ENCODE measurements at places on chromosomes 7 and 10. TPM values are rescaled to one million over a fixed set of nuclear protein-coding genes. Genes with fewer than 3 reads are reported as not detected.

DNA sequence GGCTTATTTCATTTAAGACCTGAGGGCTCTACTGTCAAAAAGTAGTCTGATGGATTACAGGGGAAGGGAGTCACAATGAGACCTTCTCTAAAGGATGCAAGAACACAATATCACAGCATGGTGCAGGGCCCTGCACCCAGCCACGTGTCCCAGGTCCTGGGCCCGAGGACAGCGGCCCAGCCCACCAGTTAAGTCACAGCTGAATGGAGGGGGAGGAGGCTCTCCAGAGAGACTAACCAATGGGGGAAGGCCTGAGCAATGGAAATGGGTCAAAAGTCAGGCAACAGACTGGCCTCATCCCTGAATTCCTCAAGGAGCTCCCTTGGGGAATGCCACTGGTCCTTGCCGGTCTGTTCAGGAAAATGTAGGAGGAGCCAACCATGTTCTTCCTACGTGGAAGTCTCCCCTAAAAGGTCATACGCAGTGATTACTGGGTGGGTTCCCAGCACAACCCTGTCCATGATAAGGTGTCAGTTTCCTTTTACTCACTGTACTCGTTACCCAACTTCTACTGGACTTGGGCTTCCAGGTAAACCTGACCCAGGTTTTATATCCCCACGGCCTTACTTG is 28.3 kb downstream of the CCDC3 start:
- no peak for DNase-seq
- H3K27me3 ChIP-seq, result no peaks in the 10 kb centered on the region
- no peaks in the 10 kb centered on the region for H3K36me3 ChIP-seq
- no peaks in the 10 kb centered on the region for H3K4me1 ChIP-seq

DNA sequence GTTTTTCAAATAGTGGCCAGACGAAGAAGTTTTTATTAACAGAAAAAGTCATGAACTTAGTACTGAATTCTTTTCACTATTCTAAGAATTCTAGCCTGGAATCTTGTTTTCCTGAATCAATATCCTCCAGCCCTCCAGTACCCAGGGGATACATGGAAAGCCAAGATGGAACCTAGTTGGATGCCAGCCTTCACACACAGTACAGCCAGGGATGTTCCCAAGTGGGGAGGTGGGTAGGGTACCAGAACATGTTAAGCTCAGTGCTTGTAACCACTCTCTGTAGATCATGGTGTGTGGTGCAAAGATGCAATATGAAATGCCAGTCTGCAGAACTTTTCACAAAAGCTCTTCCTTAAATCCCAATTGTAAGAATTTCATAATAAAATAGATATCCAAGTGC is 128.0 kb downstream of the POU6F2 start:
- no peaks in the 10 kb centered on the region for H3K36me3 ChIP-seq
- H3K4me1 ChIP-seq, result no peaks in the 10 kb centered on the region
- no peak for DNase-seq
- H3K27me3 ChIP-seq, result peaks cover 1% of the 10 kb centered on the region
- H3K27ac ChIP-seq, result no peak overlapping the region

GRCh38 chr10:3294919-3295581 is 122.5 kb upstream of the PITRM1 start:
- H3K4me3 ChIP-seq, result no peak overlapping the region
- no peak for DNase-seq
- H3K27ac ChIP-seq, result no peak overlapping the region
- peaks cover 5% of the 10 kb centered on the region for H3K27me3 ChIP-seq

- no peak within 1 kb of the TSS for H3K4me3 ChIP-seq
- no peak within 1 kb of the TSS for H3K27ac ChIP-seq
- DNase-seq, result no peak
- no peaks in the 10 kb centered on the region for H3K36me3 ChIP-seq
- peaks cover 84% of the 10 kb centered on the region for H3K27me3 ChIP-seq
Measured at GRCh38 chr10:101130984-101131961, at the start of gene TLX1. Gene TLX1 (plus strand): TSS chr10:101131300. CDS start chr10:101131542, 242 bp downstream.

The FRMPD2 gene
- total RNA-seq, result not detected

- H3K36me3 ChIP-seq, result no peaks in the 10 kb centered on the region
- H3K4me3 ChIP-seq, result no peak overlapping the region
- H3K4me1 ChIP-seq, result no peaks in the 10 kb centered on the region
- no peak for DNase-seq
- H3K27ac ChIP-seq, result no peak overlapping the region
- H3K27me3 ChIP-seq, result no peaks in the 10 kb centered on the region
Measured at GRCh38 chr7:15829691-15830090, 143.2 kb upstream of the MEOX2 start.

GRCh38 chr10:70907637-70908405 is 19.5 kb upstream of the PCBD1 start:
- no peak overlapping the region for H3K4me3 ChIP-seq
- no peaks in the 10 kb centered on the region for H3K27me3 ChIP-seq
- no peaks in the 10 kb centered on the region for H3K36me3 ChIP-seq
- H3K27ac ChIP-seq, result no peak overlapping the region
- no peak for DNase-seq

DNA sequence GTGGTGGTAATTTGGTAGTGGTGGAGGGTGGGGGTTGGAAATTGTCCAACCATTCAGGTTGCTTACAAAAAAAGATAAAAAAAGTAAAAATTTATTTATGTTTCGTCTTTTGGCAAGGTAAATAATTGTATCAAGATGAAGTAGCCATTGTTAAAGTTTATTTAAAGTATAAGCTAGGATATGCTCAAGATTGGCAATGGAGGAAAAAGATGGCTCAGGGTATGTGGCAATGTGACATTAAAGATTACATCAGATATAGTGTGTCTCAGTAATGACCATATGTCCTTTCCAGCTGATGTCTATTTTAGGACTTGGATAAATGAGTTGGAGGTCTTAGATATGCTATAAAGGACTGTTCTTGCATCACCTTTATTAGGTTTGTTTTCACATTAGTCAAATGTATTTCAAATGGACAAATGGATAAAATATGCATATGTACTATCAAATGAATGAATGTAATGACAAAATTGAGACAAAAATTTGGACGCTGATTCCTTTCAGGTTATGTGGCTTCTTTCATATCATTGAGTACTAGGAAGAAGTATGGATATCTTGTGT is 60.9 kb downstream of the ST7 start:
- H3K27me3 ChIP-seq, result peaks cover 7% of the 10 kb centered on the region
- no peak overlapping the region for H3K27ac ChIP-seq
- no peak overlapping the region for H3K4me3 ChIP-seq
- H3K4me1 ChIP-seq, result peaks cover 58% of the 10 kb centered on the region
- DNase-seq, result no peak
- H3K36me3 ChIP-seq, result no peaks in the 10 kb centered on the region

- peaks cover 11% of the 10 kb centered on the region for H3K4me1 ChIP-seq
- DNase-seq, result no peak
- no peak overlapping the region for H3K27ac ChIP-seq
Measured at GRCh38 chr7:75640201-75640600, 98.5 kb downstream of the HIP1 start.

The HTR7 gene
- not detected for total RNA-seq

DNA sequence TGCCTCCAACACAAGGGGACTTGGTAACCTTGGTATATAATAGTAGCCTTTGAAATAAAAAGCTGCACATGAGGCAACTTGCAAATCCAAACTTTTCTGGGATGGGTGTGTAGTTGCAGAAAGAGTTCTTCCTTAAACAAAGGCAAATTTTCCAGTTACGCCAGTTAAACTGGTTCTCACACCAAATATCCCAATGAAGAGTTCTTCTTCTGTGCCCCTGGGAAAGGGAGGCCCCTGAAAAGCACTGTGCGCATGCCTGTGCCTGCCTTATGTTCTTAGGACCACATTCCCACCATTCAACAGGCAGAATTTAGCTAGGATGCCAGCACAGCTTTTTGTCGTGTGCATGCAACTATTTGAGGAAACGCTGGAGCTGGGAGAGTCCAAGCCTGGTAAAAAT is 164.8 kb upstream of the SLC25A13 start:
- no peak overlapping the region for H3K27ac ChIP-seq
- H3K36me3 ChIP-seq, result no peaks in the 10 kb centered on the region
- no peak for DNase-seq
- no peak overlapping the region for H3K4me3 ChIP-seq
- H3K27me3 ChIP-seq, result no peaks in the 10 kb centered on the region

GRCh38 chr7:20964281-20964918 is 177.7 kb upstream of the SP8 start:
- H3K27ac ChIP-seq, result no peak overlapping the region
- no peaks in the 10 kb centered on the region for H3K27me3 ChIP-seq
- no peak for DNase-seq
- H3K4me3 ChIP-seq, result no peak overlapping the region
- H3K36me3 ChIP-seq, result no peaks in the 10 kb centered on the region
- H3K4me1 ChIP-seq, result no peaks in the 10 kb centered on the region

The EXOSC1 gene
- total RNA-seq, result 49.9 TPM

GRCh38 chr7:137961200-137962177 is 40.4 kb downstream of the CREB3L2 start:
- no peak for DNase-seq
- H3K27ac ChIP-seq, result peak overlapping the region; percentile 38
- no peaks in the 10 kb centered on the region for H3K27me3 ChIP-seq
- peaks cover 32% of the 10 kb centered on the region for H3K36me3 ChIP-seq

DNA sequence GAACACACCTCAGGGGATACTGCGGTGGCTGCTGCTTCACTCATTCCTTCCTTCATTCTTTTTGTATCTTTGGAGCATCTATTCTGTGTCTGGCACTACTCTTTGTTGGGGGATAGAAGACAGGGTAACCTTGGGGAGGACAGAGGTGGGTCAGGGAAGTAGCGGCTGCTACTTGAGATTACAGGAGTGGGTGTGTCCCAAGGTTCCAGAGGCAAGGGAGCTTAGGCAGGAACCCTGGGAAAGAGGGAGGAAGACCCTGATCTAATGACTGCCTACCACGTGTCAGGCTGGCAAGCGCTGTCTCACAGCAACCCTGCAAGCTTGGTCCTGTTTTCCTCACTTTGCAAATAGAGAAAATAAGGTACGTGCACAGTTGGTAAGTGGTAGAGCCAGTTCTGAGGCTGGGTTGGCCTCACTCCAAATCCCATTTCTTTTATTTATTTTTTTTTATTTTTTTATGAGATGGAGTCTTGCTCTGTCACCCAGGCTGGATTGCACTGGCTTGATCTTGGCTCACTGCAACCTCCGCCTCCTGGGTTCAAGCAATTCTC is 985.9 kb upstream of the ZNF722 start:
- no peak overlapping the region for H3K4me3 ChIP-seq

- DNase-seq, result no peak
- H3K4me3 ChIP-seq, result no peak overlapping the region
- H3K36me3 ChIP-seq, result no peaks in the 10 kb centered on the region
Measured at GRCh38 chr10:71191551-71192076, 20.8 kb upstream of the UNC5B start.

- H3K4me3 ChIP-seq, result no peak overlapping the region
- H3K36me3 ChIP-seq, result peaks cover 8% of the 10 kb centered on the region
- H3K4me1 ChIP-seq, result peaks cover 17% of the 10 kb centered on the region
Measured at GRCh38 chr7:17365775-17366174, 67.3 kb downstream of the AHR start.

DNA sequence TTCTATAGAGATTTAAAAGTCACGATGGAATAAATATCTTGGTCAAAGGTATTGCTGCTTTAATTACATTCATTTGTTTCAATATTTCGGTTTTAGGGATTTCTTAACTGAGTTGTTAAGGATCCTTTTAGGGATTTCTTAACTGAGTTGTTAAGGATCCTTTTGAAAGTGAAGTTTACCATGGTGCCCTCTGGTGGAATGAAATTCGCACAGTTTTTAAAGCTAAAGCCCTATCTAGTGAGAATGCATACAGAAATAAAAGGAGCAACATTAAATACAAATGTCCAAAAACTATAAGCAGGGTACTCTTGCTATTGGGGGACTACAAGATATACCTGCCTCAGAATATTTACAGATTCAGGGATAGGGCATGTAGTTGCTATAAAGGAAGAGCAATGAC is 193.7 kb downstream of the RNLS start:
- no peak overlapping the region for H3K27ac ChIP-seq
- H3K27me3 ChIP-seq, result no peaks in the 10 kb centered on the region
- H3K4me3 ChIP-seq, result no peak overlapping the region
- H3K36me3 ChIP-seq, result peaks cover 14% of the 10 kb centered on the region
- H3K4me1 ChIP-seq, result peaks cover 29% of the 10 kb centered on the region

The RADIL gene
- 0.16 TPM for total RNA-seq

GRCh38 chr7:137836541-137836940 is 10.2 kb downstream of the DGKI start:
- no peak overlapping the region for H3K4me3 ChIP-seq
- H3K4me1 ChIP-seq, result no peaks in the 10 kb centered on the region
- no peak for DNase-seq
- no peak overlapping the region for H3K27ac ChIP-seq
- no peaks in the 10 kb centered on the region for H3K36me3 ChIP-seq
- H3K27me3 ChIP-seq, result peaks cover 14% of the 10 kb centered on the region

The SFXN4 gene
- 43.5 TPM for total RNA-seq

The CCDC3 gene
- 0.09 TPM for total RNA-seq

DNA sequence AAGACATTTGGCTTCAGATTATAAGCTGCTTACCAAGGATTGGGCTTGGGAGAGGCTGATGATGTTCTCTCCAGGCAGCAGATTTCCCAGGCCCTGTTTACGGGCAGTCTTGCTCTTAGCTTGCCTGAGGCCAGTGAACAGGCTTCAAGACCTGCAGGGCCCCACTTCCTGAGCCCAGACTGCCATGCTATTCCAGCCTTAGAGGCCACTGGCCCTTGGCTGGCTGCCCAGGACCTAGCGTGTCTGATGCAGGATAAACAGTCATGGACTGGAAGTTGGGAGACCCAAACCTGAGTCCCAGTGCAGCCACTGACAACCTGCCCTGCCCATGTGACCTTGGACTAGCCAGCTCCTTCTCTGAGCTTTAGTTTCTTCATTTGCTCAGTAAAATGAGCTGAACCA is 2.9 kb downstream of the PRXL2A start:
- H3K27me3 ChIP-seq, result peaks cover 11% of the 10 kb centered on the region
- H3K4me3 ChIP-seq, result no peak overlapping the region
- no peak overlapping the region for H3K27ac ChIP-seq
- DNase-seq, result no peak
- H3K36me3 ChIP-seq, result no peaks in the 10 kb centered on the region
- H3K4me1 ChIP-seq, result peaks cover 37% of the 10 kb centered on the region

GRCh38 chr7:135333200-135333599 is 99.6 kb downstream of the STRA8 start:
- DNase-seq, result no peak
- H3K27ac ChIP-seq, result no peak overlapping the region
- H3K4me3 ChIP-seq, result no peak overlapping the region
- H3K4me1 ChIP-seq, result peaks cover 2% of the 10 kb centered on the region
- H3K27me3 ChIP-seq, result no peaks in the 10 kb centered on the region
- H3K36me3 ChIP-seq, result no peaks in the 10 kb centered on the region

The GCK gene
- total RNA-seq, result 2.3 TPM

The LGI1 gene
- total RNA-seq, result not detected

The MEST gene
- 3.6 TPM for total RNA-seq
